ENCODE measurements at places on chromosomes 3 and 15.
A peak's percentile ranks its signal among the peaks of the same experiment; 100 is the strongest.

- DNase-seq, result no peak
Measured at GRCh38 chr3:160665231-160665630, 11.7 kb upstream of the ARL14 start.

DNA sequence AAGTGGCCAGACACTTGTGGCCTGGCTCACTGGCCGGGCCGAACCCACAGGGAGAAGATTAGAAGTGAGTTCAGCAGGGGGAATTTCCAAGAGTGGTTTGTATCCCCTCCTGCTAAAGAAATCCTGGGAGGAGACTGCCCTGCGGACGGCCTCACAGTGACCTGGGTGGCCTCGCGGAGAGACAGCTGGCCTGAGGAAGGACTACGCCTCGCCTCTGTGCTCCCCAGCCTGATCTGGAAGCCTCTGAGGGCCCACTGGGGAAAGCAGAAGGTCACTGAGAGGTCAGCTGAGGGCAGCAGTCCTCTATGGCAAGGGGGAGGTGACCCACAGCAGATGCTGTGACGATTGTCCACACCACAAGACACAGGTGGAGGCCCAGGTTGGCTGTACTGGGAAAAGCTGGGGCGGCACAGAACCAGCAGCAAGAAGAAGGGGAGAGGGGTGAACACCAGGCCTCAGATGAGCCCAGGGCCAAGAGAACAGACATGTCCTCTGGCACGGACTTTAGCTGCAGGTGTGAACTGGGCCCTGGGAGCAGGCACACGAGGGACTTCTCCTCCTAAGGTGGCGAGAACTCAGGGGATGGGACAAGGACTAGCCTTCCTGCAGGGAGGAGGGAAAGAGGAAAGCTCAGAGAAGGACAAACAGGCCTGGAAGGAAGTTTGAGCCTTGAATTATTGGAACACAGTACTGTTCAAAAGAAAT is 37.2 kb upstream of the DLG1 start:
- no peak for DNase-seq

DNA sequence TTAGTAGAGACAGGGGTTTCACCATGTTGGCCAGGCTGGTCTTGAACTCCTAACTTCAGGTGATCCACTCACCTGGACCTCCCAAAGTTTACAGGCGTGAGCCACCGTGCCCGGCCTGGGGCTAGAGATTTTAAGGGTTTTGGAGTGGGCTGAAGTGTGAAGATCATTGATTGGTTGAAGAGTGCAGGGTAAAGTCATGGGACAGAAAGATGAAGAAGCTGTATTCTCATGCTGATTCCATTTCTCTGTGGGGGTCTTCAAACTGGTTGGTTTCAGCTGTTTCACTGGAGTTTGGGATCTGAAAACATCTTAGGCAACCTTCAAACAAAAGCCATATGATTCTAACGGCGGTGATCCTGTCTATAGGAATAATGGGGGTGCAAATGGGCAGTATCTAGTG is 52.1 kb downstream of the GATM start:
- no peak for DNase-seq

GRCh38 chr15:66593219-66593780 is 27.5 kb upstream of the LCTL start:
- DNase-seq, result no peak

DNA sequence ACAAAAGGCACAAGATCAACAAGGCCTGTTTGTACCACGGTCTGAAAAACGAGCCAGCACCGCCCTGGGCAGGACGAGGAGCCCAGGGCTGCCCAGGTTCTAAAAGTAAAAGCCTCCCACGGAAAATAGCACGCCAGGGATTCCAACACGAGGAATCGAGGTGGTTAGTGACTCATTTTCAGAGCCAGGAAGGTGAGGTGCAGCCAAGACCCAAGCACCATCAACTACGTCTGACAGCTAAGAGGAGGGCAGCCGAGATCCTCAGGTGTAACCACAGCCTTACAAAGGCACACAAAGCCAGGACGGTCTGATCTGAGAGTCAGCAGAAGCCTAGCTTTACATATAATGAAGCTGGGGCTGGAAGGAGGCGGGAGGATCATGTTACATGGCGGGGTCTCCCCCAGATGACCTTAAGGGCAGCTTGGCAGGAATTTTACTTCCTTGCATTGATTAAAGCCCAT is 52.5 kb downstream of the ATP10A start:
- no peak for DNase-seq

- no peak for DNase-seq
Measured at GRCh38 chr15:74519311-74519710, 21.7 kb upstream of the ARID3B start.

- no peak for DNase-seq
Measured at GRCh38 chr15:70356919-70357318, 259.2 kb upstream of the TLE3 start.

DNA sequence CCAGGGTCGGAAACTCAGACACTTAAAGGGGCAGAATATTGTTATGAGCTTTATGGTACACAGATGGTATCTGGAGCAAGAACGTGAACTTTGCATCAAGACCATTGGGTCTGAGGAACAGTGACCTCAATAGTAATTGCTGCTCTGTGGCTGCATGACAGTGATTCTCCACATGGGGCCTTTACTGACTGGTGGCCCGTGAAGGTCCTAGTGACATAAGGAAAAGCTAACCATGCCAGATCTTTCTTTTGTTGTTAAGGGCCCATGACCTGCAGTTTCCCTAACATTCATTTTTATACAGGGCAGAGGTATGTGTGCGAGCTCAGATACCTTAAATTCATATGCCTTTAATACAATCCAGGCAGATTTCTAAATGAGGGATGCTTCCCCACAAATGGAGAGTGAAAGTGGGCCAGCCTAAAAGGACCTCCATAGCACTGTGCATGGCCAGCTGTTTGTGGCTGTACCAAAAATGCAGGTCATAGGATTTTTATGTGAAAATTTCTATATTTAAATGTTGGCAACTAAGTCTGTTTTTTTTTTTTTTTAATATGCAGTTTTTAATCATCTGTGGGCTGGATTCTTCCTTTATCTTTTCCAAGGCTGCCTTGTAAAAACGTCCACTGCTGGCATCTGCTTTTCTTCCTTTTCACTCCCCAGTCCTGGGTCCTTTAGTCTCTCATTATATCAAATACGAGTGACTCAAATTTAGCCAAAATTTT is 188.0 kb upstream of the IL12A start:
- no peak for DNase-seq

DNA sequence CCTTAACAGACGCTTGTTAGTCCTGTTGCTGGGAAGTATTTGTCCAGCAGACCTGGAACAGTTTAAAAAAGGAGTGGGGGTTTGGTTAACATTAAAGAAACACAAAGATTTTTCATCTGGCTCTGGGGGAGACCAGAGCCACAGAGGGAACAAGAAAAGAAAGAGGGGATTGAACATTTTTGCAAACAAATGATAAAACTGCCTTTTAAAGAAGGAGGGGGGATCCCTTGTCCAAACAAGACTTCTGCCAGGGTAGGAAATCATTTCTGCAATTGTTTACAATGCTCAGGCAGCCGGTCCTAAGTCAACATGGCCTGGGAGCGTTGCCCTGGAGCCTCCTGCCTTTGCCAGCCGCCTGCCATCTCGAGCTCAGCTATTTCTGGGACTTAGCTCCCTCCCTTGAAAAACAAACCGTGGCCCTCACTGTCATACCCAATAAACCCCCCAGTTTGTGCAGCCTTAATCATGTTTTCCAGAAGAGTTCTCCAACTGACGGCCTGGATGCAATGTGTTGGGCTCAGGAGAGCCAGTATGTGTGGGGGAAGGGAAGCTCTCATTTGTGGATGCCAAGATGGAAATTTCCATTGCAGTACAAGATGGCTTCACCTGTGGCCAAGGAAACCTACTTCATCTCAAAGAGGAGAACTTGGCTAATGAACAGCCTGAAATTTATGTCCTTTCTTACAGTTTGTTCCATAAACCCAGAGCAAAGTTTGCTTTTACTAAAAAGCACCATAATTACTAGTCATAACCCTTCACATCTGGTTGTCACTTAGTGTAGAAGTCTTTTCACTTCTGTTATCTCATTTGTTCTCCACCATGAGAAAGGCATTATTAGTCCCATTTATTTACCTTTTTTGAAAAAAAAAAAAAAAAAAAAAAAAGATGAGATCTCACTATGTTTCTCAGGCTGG is 75.9 kb upstream of the RNU6-1 start:
- peak; percentile 65 for DNase-seq

GRCh38 chr3:51992017-51992682 is 3.5 kb downstream of the RPL29 start:
- no peak for DNase-seq

DNA sequence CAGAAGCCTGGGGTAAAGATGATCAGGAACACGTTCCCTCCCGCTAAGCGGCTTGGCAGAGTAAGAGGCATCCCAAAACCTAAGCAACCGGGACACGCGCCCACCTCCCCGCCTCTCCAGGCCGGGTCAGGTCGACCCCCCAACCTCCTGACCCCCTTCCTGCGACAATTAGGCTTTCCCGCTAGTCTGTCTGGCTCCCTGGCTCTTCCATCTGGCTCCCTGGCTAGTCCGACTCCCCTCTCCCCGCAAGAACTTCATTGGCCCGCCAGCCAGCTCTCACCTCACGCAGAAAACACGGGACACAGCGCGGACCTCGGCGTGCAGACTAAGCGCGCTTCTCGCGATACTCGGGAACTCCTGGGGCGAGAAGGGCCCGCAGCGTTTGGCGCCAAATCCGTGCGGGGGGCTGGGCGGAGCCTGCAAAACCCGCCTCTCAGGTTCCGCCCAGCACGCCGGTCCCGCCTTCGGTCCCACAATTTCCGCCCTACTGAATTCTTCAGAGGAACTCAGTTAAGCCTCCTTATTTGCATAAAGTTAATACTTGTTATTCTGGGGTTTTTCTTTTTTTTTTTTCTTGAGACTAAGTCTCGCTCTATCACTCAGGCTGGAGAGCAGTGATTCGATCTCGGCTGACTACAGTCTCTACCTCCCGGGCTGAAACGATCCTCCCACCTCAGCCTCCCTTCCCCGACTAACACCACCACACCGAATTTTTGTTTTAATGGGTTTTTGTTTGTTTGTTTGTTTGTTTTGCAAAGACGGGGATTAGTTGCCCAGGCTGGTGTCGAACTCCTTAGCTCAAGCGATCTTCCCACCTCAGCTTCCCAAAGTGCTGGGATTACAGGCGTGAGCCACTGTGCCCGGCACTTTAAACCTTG is at the start of gene TIPIN:
TSS of gene TIPIN (minus strand) at position 327 of the 878 bp plus-strand sequence. CDS start 3,738 bp downstream, outside the sequence.
- DNase-seq, result peak; percentile 88

- DNase-seq, result no peak
Measured at GRCh38 chr3:171373711-171374110, 86.5 kb downstream of the TNIK start.

DNA sequence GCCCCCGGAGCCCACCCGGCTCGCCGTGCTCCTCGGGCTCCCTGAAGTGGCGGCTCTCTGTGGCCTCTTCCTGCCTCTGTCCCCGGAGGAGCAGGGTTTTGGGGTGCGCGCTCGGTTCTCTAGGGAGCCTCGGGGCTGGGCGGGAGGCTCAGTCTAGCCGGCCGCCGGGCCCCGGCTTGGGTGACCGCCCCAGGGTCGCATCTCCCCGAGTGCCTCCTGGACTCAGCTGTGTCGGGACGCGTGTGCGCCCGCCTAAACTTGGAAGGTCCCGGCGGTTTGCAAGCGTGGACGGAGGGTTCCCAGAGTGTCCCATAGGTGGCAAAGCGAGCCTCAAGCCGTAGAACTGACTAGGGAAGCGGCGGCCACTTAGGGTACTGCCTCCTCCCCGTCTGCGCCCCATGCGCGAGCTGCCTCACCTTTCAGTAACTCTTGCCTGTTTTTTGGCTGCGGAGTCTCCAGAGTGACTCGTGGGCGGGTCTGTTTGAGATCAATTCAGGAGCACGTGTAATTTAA is 601 bp downstream of the ACTL6A start:
- DNase-seq, result peak; percentile 10

- DNase-seq, result no peak
Measured at GRCh38 chr15:57566834-57567233, 24.9 kb upstream of the MYZAP start.

Measured in midbrain (tissue), 1 donor.